Glomerular endothelial cell (primary cell): ENCODE measurements at places on chromosomes 1 and 21. TPM values are rescaled to one million over a fixed set of nuclear protein-coding genes. Genes with fewer than 3 reads are reported as not detected.

DNA sequence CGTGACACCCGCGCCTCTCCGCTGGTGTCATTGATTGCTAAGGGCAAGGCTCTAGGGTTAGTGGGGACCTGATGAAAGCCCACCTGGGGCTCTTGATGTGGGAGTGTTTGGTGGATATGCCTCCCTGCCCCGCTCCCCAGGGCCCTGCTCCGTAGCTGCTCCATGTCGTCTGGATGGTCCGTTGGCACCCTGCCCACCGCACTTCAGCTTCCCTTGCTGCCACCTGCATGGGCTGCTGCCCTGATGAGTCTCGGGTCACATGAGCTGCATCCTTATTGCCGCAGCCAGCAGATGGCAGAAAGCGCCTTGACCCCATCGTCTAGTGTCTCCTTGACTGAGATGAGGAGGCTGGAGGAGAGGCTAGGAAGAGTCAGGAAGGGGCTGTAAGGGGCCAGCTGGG lies 439.4 kb downstream of the CAMTA1 start:
- DNase-seq: no peak

DNA sequence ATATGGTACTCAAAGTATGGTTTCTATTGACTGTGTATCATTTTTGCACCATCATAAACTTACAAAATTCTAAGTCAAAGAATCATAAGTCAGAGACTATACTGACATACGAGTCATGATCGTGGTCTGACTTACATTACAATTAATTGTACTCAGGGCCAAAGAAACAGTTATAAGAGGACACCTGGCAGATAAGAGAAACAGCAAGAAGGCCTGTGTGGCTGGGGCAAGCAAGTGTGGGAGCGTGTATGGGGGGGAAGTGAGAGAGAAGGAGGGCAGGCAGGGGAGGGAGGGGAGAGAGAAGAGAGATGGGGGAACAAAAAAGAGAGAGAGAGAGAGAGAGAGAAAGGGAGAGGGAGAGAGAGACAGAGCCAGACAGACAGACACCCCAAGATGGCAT lies 70.9 kb downstream of the RERE start:
- DNase-seq: no peak

PADI2 gene
- total RNA-seq: 0.18 and 1.3 TPM in 2 replicates

CHRM3 gene
- 1.1 and 3.4 TPM in 2 replicates for total RNA-seq

- peak; percentile 92 for DNase-seq
Observed at GRCh38 chr1:61436016-61436415, 288.9 kb downstream of the TM2D1 start.

- no peak for DNase-seq
Observed at GRCh38 chr1:82598812-82599211, 798.1 kb downstream of the ADGRL2 start.

DNA sequence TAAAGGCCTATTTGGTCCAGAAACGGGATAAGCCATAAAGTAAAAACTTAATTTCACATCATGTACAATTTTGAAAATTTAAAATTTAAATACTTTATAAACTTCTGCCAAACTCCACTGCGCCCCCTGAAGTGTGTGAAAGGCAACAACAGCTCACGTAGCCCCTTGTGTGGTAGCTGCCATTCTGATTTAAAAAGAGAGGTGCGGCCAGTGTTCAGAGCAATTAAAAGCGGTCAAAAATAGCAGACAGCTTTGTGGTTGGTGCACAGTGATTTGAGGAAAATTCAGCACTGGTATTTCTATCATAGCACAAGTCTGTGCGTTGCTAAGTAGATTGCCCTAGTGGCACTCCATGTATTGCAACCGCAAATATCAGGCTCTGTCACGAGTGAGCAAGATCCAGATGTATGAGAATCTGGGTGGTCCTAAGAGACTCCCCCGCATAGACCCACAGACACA lies 122.5 kb downstream of the ATG4C start:
- DNase-seq: no peak

DNA sequence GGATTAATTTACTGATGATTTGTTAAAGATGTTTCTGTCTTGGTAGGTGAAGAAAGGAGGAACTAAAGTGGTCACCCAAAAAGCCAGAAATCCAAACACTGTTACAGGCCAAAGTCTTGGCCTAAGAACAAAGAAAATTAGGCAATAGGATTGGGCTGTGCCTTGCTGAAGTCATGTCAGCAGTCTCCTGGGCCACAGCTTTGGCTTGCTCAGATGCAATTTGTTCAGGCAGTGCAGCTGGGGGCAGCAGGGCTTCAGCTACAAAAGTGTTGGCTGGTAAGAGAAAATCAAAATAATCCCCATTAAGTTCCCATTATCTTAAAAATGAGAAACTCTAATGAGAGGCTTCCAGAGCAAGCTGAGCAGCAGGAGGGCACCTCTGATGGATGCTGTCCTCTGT lies 14.0 kb upstream of the RAP1A start:
- no peak for DNase-seq

ACTA1 gene
- total RNA-seq: not detected in 2 replicates

- DNase-seq: no peak
Observed at GRCh38 chr21:40235528-40235927, 368.3 kb downstream of the PCP4 start.

TCHHL1 gene
- total RNA-seq: not detected in 2 replicates

DNA sequence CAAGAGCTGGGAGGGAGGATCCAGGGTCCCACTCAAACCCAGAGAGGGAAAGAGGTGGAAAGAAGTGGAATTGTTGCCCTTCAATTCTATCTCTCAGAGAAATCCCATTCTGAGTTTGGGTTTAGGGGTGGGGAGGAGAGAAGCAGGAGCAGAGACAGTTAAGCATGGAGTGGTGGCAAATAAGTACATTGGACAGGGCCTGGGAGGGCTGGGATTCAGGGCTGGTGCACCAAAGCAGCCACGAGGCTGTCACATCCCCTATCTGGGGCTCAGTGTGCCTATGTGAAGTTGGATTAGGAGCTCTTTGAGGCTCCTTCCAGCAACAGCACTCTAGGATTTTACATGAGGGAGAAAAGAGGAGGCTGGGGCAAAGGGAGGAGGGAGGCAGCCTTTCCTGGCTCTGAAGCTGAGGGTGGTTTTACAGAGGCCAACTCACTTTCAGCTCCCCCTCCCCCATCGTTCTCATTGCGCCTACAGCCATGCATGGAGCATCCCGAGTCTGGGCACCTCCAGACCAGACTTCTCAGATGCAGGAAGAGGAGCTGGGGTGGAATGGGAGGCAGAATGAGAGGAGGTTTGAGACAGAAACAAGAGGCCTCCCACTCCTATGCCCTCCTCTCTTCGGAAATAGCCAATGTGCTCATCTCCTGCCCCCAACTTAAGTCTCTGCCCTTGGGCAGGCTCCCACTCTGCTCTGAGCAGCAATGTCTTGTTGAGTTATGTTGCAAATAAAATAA lies 3.0 kb upstream of the SYT6 start:
- no peak for DNase-seq

CFHR3 gene
- not detected in 2 replicates for total RNA-seq

GRCh38 chr1:116909512-116910378 lies at the start of gene PTGFRN:
TSS of gene PTGFRN (plus strand) at chr1:116909916. CDS start at chr1:116910204, 288 bp downstream.
- no peak for DNase-seq

HMGCL gene
- total RNA-seq: 40.4 and 66.4 TPM in 2 replicates

DNA sequence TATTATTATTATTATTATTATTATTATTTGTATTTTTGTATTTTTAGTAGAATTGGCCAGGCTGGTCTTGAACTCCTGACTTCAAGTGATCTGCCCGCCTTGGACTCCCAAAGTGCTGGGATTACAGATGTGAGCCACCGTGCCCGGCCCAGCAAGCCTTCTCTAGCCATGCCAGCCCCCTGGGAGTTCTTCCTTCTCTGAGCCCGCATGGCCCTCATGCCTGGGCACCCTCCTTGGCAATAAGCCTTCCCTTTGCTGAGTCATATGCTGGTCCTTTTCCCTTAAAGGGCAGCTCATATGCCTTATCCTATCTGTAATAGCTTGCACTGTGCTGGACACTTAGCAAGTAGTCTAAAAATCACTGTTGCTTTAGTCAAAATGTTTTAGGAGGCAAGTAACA lies 8.5 kb upstream of the NBL1 start:
- no peak for DNase-seq

GRCh38 chr1:81381881-81382280 lies 418.9 kb upstream of the ADGRL2 start:
- DNase-seq: no peak

GRCh38 chr1:223077247-223077833 lies 65.7 kb downstream of the TLR5 start:
- DNase-seq: no peak

- no peak for DNase-seq
Observed at GRCh38 chr1:198030682-198031081, 113.5 kb downstream of the LHX9 start.

DNA sequence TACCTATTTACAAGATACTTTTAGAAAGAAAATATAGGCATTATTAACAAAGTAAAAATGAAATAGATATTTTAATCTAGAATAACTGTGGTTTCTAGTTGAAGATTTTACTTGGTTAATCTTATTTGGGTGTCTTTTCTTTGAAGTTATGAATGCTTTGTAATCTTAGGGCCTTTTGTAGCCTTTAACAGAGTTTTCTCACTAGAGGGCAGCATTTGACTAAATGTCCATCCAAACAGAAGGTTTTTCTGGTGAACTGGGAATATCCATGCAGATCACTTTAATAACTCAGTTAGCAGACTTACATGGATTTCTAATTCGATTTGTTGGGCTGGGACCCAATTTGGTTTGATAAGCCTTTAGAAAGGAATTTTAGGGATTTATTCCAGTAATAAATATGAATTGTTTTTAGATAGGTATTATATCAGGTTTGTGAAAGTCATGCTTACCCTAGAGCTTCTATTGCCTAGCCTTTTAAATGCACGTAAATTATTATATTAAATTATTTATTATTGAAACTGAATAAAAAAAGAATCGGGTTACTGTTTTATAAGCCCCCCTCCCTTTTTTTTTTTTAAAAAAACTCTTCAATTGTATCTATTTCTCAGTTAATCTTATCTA lies 119.7 kb downstream of the ZNF326 start:
- DNase-seq: peak; percentile 29

DNA sequence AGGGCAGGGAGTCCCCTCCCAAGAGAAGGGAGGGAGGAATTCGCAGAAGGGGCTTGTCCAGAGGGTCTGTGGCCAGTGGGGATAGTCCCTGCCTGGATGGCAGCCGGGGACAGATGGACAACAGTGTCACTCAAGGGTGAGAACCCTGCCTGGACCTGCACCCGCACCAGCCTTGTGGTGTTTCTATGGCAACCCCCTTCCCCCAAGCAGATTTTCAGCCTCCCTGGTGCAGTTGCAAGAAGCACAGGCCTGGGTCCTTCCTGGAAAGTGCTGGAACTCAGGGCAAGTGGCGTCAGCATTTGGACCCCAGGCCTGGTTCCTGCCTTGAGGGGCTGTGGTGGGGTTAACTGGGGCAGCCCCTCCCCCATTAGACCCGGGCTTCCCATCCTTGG lies 83.8 kb upstream of the ACTL8 start:
- no peak for DNase-seq

GRCh38 chr1:60973668-60974067 lies 108.7 kb upstream of the NFIA start:
- DNase-seq: no peak

- no peak for DNase-seq
Observed at GRCh38 chr1:201584471-201585092, 45.7 kb downstream of the NAV1 start.

TMPRSS15 gene
- total RNA-seq: not detected in 2 replicates

- DNase-seq: no peak
Observed at GRCh38 chr1:169487133-169487532, 1.4 kb upstream of the SLC19A2 start.

DNA sequence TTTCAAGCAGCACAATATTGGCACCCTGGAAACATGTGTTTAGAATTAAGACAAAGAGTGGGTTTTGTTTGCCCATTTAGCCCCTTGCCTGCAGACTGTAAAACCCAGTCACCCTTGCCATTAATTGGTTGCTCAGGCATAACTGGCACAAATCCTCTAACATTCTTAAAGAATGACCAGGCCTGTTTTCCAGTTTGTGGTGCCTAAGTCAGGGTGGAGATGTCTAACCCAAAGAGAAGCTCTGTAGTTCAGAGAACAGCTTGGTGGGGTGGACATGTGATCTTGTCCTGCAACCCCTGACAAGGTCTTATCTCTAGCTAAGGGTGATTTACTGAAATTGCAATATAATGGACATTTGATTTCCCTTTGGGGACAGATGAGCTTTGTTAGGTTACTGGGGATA lies 8.8 kb upstream of the ANGPTL7 start:
- no peak for DNase-seq

PLD5 gene
- total RNA-seq: 0.10 and 0.29 TPM in 2 replicates

DNA sequence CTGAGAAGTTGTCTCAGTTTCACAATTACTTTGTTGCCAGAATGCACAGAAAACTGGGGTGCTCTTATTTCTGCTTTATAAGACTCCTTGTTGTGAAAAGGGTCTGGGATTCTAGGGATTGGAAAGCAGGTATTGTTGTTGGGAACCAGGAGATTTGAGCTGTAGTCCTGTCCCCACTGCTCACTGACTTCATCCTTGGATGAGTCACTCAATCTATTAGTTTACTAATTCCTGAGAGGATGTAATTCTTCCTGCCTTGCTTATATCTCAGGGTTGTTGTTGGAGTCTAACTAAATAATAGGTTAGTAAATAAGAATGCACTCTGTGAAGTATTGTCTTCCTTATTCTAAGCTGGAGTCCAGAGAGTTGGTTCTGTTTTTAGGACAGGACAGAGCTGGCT lies 172.5 kb upstream of the GALNT2 start:
- no peak for DNase-seq

ST7L gene
- 13.5 and 16.3 TPM in 2 replicates for total RNA-seq

- no peak for DNase-seq
Observed at GRCh38 chr1:152160576-152160975, 1.5 kb upstream of the RPTN start.

DNA sequence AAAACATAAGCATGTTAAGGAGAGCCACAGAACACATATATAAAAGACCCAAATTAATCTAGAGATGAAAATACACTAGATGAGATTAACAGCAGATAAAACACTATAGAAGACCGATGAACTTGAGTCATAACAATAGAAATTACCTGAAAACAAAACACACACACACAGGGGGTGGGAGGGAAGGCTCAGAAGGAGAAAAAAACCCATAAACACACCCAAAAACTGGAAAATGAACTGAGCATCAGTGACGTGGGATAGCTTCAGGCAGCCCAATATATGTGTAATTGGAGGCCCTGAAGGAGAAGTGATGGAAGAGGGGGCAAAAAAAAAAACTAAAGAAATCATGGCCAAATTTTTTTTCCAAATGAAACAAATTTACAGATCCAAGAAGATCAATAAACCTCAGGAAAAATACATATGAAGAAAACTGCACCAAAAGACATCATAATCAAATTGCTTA lies 11.4 kb downstream of the ALDH9A1 start:
- no peak for DNase-seq

- no peak for DNase-seq
Observed at GRCh38 chr1:59560807-59561450, 253.8 kb upstream of the HOOK1 start.

DNA sequence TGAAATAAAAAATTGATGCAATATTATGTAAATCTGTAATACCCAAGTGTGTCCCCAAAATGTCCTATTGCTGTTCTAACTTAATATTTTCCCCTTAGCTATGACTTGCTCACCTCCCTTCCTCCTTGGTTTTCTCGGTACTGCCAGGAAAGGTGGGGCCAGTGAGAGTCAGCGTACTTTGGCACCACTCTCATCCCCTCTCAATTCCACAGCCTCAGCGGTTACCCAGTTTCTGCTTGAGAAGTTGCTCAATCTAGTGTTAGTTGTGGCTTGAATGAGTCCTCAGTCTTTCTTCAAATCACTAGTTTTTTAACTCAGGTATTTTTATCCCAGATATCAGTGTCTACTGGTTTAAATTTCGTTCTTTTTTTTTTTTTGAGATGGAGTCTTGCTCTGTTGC lies 32.3 kb downstream of the BCAS2 start:
- DNase-seq: no peak

GRCh38 chr1:178706432-178706831 lies 18.6 kb upstream of the RALGPS2 start:
- no peak for DNase-seq

COL9A2 gene
- total RNA-seq: 0.12 and 1.1 TPM in 2 replicates
